ENCODE measurements at places on chromosomes 1 and 21.

- no peak for DNase-seq
Measured at GRCh38 chr1:40648928-40649591, 16.4 kb downstream of the RIMS3 start.

DNA sequence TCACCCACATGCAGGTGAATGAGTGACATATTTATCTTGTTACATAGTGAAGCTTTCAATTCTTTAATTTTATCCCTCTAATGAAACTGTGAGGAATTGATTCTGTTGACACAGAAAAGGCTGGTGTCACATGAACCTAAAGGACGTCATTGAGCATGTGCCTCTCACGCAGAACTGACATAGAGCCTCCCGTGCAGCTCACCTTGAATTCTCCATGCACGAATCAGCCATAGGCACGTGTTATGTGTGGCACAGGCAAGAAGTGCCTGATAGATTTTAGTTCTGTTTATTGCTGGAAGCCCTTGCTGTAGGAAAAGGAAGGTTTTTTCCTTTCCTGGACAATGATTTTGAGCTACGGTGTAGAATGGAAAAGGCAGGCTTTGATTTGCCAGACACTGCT is 11.3 kb downstream of the ADARB1 start:
- no peak for DNase-seq

DNA sequence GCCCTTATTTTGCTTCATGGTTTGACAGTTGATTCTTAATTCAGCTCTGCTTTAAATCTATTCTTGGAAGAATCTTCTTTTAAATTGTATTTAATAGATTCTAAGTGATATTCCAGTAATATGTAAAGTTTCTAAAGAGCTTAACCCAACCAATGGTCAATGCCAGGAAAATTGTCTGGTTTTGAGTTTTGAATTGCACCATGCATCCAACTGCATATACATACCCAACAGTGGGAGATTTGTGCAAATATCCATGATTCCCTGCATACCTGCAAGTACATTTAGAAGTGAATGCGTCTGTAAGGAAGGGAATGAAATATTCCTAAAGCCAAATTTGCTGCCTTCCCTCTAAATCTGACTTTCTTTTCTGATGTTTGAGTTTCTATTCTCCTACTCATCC is 35.8 kb upstream of the C1orf105 start:
- DNase-seq: no peak

GRCh38 chr1:9687874-9688582 is 36.5 kb downstream of the PIK3CD start:
- no peak for DNase-seq

DNA sequence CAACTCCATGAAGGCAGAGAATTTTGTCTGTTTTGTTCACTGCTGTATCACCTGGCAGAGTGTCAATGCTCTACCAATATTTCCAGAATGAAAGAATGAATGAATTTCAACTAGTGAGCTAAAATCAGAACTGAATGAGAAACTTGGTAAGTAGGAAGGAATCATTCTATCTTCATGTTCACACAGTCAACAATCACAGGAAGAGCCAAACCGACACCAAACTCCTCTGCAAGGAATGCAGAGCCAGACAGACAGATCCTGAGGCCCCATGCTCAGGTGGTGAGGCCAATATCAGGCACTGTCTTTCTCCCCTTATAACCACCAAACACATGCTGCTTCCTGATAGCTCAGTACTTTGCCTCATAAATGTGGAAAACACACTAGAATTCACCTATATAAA is 139.1 kb downstream of the SLC45A1 start:
- no peak for DNase-seq

- DNase-seq: no peak
Measured at GRCh38 chr1:196407358-196408051, 200.7 kb downstream of the KCNT2 start.

DNA sequence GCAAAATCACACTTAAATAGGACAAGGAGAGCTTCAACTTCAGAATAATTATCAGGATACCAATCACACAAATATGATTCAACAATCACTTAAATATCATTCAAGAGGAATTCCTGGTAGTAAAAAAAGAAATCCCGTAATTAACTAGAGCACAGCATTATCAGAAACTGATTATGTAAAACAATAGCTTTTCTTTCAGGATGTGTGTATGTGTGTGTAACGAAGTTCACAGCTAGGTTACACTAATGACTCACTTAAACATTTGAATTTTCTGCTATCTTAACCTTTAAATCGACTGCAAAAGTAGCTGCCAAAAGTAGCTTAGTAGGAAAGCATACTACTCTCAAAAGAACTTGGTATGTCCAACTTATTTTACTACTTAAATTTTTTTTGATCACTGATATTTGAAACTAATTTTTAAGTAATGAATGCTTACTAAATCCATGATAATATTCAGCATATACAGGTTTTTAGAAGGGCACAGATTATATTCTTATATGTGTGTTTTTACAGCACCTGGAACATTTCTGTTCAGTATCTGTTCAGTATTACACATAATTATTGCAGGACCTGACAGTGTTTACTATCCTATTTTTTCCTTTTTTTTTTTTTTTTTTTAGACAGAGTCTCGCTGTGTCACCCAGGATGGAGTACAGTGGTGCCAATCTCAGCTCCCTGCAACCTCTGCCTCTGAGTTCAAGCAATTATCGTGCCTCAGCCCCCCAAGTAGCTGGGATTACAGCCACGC is 4.2 kb downstream of the RERE start:
- no peak for DNase-seq

DNA sequence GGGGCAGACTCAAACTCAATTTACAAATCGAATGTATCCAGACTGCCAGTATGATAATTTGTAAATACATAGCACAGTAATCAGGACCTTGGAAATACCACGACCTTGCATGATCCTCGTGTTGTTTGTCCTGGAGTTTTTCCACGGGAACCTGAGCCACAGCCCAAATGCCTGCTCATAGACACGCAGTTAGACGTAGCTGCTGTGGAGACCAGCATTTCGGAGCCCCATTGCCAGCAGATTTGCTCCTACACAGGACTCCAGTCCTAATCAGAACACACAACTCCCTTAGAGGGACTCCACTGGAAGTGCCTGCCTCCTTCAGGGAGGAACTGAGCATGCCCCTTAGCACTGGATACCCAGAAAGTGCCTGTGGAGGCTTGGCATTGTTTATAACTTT is 163.2 kb downstream of the GALNT2 start:
- no peak for DNase-seq

- DNase-seq: no peak
Measured at GRCh38 chr1:62778208-62778607, 5.7 kb upstream of the ATG4C start.

DNA sequence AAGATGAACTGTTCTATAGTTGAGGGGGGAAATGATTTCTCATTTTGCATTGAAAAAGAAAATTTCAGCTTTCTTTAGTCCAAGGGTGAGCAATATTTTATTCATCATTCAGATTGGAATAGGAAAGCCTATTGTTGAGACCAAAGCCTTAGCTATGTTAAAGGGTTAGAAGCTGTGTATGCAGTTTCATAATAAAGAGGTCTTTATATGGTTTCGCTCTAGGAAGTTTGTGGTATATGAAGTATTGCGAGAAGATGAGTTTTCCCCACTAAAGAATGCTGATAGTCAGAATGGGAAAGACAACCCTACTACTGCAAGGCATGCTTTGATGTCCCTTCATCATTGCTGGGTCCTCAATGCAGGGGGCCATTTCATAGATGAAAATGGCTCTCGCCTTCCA is 28.6 kb downstream of the UAP1 start:
- DNase-seq: no peak

GRCh38 chr1:91779548-91780021 is 106.4 kb downstream of the TGFBR3 start:
- no peak for DNase-seq

DNA sequence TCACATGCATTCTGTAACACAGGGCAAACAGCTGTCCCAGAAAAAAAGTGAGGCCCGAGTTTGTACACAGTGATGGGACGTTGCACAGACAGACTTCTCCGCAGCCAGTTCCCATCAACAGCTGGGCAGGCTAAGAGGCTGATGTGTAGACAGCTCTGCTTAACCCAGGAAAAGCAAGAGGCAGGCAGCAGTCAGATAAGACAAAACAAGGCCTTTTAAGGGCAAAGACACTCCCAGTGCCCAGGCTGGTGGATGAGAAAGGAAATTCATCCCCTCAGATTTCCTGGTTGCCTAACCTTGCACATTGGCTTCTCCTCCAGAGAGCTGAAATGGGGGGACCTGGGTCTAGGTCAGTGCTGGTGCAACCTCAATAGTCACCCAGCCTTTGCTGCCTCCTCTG is 17.2 kb upstream of the PHLDA3 start:
- DNase-seq: no peak

GRCh38 chr1:171480035-171480434 is 5.3 kb upstream of the PRRC2C start:
- DNase-seq: no peak

- no peak for DNase-seq
Measured at GRCh38 chr21:40054403-40054802, 187.2 kb downstream of the PCP4 start.

DNA sequence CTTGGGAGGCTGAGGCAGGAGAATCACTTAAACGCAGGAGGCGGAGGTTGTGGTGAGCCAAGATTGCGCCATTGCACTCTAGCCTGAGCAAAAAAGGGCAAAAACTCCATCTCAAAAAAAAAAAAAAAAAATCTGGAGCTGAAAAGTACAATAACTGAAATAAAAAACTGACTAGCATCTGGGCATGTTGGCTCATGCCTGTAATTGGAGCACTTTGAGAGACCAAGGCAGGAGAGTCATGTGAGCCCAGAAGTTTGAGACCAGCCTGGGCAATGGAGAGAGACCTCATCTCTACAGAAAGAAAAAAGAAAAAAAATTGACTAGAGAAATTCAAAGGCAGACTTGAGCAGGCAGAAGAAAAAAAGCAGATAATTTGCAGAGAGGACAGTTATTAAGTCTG is 18.1 kb downstream of the CLDN19 start:
- DNase-seq: no peak
